HTR-8/SVneo (cell line): ENCODE measurements at places on chromosomes 4 and X.

DNA sequence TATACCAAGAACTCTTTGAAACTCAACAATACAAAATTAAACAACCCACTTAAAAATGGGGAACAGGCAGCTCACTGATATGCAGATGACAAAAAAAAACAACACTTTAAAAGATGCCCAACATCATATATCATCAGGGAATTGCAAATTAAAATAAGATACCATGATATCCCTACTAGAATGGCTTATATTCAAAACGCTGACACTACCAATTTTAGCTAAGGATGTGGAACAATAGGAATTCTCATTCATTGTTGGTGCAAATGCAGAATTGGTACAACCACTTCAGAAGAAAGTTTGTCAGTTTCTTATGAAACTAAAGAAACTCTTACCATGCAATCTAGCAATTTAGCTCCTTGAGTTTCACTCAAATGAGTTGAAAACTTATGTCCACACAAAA, 259.0 kb upstream of the HS3ST1 start:
- DNase-seq: no peak

- no peak for DNase-seq
Observed at GRCh38 chr4:22268350-22269025, 247.4 kb downstream of the ADGRA3 start.

DNA sequence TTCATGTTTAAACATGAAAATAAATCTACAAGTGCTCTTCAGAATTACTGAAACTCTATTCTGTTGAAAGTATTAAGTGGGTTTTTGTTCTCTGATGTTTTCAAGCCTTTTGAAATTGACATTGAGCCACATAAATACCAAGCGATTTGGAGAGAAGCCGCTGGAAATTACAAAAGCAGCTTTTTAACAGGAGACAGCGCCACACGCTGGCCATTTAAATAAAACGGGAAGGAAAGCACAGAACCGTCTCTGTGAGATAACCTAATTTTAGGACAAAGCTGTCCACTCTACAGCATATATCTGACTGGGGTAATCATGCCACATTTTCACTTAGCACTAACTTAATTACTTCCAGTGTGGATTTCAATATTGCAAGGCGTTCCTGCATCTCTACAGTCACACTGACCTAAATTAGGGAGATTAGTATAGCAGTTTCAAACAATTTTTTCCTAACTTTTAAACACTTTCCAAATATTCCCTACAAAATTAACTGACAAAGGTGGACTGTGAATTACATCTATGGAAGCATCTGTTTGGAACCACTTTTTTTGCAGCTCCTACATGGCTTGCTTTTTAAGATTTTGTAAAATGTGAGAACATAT, 6.8 kb upstream of the ANOS1 start:
- DNase-seq: no peak

DNA sequence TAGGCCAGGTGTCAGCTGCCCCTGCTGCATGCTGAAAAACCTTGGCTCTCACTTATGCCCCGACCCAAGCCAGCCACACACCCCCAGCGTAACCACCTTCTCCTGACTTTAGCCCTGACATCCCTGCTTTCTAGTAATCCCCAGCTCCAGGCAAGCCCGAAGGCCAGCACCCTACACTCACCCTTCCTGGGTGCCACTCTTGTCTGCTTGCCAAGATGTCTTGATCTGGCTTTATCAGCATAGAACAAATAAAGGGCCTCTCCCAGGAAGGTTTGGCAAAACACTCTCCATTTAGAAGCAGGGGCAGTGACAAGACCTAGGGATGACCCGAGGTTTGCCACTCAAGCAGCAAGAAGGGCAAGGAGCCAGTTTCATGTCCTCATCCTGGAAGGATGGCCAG, 6.8 kb upstream of the MAP9 start:
- no peak for DNase-seq

- peak; percentile 11 for DNase-seq
Observed at GRCh38 chr4:24042094-24042493, 152.2 kb upstream of the PPARGC1A start.

GRCh38 chrX:154654372-154654771, 993 bp upstream of the CTAG2 start:
- DNase-seq: no peak

GRCh38 chrX:65476564-65476963, 58.0 kb downstream of the LAS1L start:
- no peak for DNase-seq

DNA sequence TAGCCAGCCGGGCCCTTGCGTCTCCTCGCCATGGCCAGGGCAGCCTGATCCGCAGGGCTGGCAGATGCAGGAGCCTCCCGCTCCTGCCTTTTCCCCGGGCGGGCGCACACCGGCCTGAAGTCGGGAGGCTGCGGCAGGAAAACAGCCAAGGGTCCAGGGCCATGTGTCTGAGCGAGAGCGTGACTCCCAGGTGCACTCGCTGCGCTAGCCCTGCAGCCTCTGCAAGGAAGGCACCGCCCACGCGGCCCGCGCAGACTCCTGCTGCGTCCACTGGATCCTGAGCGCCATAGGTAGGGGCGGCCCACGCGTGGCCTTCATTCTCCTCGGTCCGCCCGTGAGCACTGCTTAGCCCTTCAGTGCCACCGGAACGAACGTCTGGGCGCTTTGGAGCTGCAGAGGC, 379.9 kb downstream of the TRAM1L1 start:
- DNase-seq: no peak

DNA sequence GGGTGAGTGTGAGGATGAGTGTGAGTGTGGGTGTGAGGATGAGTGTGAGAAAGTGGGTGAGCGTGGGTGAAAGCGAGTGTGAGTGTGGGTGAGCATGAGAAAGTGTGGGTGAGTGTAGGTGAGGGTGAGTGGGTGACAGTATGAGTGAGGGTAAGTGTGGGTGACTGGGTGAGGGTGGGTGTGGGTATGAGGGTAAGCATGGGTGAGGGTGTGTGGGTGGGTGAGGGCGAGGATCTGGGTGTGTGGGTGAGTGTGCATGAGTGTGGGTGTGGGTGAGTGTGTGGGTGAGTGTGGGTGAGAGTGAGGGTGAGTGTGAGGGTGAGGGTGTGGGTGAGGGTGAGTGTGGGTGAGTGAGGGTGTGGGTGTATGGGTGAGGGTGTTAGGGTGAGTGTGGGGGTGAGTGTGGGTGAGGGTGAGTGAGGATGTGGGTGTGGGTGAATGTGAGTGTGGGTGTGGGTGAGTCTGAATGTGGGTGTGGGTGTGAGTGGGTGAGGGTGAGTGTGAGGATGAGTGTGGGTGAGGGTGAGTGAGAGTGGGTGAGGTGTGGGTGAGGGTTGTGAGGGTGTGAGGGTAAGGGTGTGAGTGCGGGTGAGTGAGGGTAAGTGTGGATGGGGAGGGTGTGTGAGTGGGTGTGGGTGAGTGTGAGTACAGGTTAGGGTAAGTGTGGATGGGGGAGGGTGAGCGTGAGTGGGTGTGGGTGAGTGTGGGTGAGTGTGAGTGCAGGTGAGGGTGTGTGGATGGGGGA, 48.9 kb downstream of the ING2 start:
- no peak for DNase-seq

GRCh38 chr4:26300314-26301307, 20.2 kb upstream of the RBPJ start:
- no peak for DNase-seq

- no peak for DNase-seq
Observed at GRCh38 chr4:153243468-153243867, 39.2 kb downstream of the TRIM2 start.

- no peak for DNase-seq
Observed at GRCh38 chr4:10140866-10141759, 24.5 kb upstream of the WDR1 start.

DNA sequence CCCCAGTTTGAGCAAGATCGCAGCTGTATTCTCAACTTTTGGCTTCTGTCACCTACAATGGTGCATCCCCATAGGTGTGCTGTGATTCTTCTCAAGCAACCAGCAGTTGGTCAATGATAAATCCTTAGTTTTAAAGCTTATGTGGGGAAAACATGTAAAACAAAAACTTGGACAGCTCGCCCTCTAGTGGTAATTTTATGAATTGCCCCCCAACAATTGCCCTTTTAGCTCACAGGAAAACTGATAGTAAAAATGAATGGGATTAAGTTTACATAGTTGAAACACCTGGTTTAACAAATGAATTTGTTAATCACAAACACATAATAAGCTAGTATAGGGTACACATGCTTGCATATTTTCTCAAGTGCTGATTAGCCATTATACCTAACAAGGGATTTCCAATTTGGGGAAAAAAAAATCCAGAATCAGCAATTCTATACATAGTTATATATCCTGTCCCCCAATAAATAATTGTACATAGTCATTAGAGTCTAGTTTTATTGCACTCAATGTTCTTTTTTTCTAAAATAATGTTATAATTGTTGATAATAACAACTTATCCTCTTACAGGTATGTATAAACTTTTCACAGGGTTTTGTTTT, 30.1 kb downstream of the TEX13A start:
- peak; percentile 2 for DNase-seq

DNA sequence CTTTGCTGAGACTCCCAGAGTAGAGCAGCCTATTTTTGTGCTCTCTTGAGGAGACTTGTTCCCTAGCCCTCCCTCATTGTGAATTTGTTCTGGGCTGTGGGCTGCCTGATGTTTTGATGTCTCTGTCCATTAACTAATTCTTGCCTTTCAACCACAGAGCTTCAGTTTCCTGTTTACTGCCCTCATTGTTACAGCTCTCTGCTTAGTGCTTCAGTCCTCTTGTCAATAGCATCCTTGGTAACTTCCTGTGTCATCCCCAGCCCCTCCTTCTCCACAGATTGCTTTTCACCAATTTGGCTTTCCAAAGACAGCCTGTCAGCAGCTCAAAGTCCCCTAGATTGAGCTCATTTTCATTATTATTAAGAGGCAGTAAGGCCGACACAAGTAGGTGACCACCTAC, 69.9 kb downstream of the COX7B2 start:
- no peak for DNase-seq

GRCh38 chr4:122810669-122811068, 16.0 kb upstream of the FGF2 start:
- DNase-seq: no peak

DNA sequence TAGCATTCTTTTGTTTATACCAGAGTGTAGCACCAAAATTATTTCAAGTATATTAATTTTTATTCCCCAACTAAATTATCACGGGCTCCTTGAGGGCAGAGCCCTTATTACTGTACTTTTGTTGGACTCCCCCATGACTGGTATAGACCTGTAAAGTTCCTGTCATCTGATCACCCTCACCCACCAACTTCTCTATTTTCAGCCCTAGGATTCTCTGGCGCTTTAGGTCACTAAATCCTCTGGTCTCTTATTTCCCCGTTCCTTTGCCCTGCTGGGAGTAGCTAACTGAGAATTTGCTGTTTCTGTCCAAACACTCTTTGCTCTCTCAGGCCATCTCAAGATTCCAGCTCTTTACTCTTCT, 3.2 kb upstream of the XKRX start:
- DNase-seq: no peak

DNA sequence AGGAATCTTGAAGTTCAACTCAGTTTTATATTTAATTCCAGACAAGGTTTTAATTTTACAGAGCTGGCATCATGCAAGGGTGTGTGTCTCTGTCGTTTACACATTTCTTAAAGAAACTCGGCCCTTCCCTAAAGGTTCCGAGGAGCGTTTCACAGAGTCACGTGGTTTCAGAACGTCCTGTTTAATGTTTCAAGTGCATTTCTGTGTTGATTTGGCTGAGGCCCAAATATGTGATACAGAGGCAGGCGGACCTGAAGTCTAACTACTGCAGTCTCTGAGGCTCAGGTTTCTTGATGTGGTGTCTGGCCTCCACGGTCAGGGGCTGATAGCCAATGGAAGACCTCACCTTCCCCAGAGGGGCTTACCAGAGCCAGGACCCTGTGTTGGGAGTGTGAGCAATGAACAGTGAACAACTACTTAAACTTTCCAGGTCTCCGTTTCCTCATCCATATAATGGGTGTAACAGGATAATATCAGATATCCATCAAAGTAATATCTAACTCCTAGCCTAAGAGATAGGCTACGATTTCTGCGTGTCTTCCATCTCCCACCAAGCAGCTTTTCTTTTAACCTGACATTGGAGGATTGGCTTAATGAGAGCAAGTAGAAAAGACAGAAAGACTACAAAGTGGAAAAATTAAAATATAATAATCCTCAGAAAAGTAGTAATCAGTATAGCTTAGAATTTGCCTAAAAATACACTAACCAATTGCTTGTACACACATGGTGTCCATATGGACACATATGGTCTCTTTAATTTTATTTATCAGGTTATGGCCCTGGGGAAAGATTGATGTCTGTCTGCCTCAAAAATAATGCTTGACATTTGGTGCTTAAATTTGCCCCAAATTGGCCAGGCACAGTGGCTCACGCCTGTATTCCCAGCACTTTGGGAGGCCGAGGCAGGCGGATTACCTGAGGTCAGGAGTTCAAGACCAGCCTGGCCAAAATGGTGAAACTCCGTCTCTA, 50.0 kb upstream of the TRIM2 start:
- DNase-seq: peak; percentile 41

DNA sequence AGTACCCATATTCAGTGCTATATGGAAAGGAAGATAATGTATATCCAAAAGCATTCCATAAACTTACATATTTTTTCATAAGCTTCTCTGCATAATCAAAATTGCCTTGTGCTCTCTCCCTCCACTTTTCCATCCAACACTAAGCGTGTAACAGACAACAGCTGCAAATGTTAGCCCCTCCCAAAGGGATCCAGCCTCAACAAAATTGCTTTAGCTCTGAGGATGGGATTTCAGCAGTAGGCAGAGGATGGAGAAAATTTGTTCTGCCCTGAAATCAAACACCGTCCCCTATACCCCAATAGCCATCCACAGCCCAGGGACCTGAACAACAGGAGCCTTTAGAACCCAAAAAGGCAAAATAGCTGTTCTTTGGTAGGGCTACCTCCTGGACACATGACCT, 28.8 kb upstream of the FGF13 start:
- DNase-seq: no peak

- no peak for DNase-seq
Observed at GRCh38 chr4:12116009-12116552, 687.4 kb upstream of the HS3ST1 start.
